ENCODE measurements at places on chromosomes 2 and 18. TPM values are rescaled to one million over a fixed set of nuclear protein-coding genes. Genes with fewer than 3 reads are reported as not detected.

GRCh38 chr18:1796636-1797035 lies 774.7 kb downstream of the METTL4 start:
- DNase-seq = no peak

EML6 gene
- total RNA-seq = 1.1 TPM

- DNase-seq = no peak
Observed at GRCh38 chr2:118223511-118223991, 135.3 kb downstream of the INSIG2 start.

PSMD1 gene
- total RNA-seq = 113 TPM

RTP5 gene
- not detected for total RNA-seq

GRCh38 chr18:65215865-65216466 lies 534.8 kb upstream of the CDH7 start:
- no peak for DNase-seq

- DNase-seq = no peak
Observed at GRCh38 chr2:46067501-46068305, 229.5 kb upstream of the EPAS1 start.

GRCh38 chr2:21318263-21318662 lies 194.5 kb downstream of the TDRD15 start:
- DNase-seq = no peak

SCN3A gene
- total RNA-seq = 1.3 TPM

CDH19 gene
- total RNA-seq = 0.27 TPM

- DNase-seq = no peak
Observed at GRCh38 chr18:45871431-45872084, 46.1 kb downstream of the SIGLEC15 start.

GRCh38 chr2:217452928-217453327 lies 549.9 kb downstream of the TNS1 start:
- no peak for DNase-seq

All from Calu3 (cell line).